ENCODE measurements at places on chromosomes 16 and 17.

DNA sequence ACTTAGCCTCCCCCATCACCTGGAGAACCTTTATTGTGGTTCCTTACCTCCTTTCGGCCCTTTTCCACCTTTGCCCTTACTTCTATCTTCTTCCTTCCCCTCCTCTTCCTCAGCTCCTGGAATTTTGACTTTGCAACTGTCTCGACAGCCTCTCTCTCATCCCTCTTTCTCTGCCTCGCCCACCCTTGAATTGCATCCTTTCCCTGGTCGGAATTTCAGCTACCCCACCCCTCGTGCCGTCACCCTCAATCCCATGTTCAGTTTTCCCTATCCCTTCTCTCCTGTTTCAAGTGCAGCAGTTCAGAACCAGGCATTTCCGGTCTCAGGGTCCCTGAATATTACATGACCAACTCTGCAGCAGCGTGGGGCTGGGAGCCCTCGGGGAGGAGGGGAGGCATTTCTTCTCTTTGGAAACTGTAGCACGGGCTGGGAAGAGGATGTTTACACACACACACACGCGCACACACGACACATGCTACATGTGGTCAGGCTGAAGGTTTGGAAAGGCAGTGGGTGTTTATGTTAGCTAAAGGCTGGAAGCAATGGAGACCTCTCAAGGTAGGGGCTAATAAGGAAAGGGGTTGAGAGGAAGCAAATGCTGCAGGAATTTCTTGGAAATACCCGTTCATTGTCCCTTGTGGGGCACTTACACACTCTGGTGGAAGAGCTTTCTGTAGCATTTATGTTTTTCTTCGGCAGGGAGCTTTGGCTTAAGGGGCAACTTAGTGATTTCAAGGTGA is 971 bp downstream of the MINK1 start:
- no peak for DNase-seq

DNA sequence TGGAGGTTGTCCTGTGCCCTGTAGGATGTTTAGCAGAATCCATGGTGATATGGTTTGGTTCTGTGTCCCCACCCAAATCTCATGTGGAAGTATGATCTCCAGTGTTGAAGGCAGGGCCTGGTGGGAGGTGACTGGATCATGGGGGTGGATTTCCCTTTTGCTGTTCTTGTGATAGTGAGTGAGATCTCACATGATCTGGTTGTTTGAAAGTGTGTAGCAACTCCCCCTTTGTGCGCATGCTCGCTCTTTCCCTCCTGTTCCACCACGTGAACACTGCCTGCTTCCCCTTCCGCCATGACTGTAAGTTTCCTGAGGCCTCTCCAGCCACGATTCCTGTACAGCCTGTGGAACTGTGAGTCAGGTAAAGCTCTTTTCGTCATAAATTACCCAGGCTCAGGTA is 61.9 kb downstream of the ARHGAP17 start:
- no peak for DNase-seq

DNA sequence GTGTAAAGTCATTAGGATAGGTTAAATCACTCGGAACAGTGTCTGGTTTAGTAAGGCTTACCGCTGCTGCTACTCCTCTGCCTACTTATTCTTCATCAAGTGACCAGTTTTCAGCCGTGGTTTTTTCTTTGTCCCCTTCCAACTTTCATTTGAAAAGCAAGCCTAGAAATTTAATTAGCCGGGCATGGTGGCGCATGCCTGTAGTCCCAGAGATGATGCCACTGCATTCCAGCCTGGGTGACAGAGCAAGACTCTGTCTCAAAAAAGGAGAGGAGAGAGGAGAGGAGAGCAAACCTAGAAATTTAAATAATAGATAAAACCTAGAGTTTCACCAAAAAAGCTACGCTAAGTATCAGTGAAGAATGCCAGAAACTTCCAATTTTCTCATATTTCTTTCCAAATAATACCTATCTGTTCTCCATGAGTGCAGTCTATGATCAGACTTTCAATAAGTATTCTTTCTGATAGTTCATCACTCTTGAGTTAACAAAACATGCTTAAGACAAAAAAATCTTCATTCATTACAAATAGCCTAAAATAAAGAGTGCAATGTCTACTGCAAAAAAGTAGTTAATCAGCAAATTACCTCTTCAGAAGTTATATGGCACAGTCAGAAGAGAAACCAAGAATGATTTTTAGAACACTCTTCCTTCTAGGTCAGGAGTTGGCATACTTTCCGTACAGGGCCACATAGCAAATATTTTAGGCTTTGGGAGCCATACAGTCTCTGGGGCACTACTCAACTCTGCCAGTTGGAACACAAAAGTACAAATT is 15.1 kb downstream of the ANKFY1 start:
- DNase-seq = no peak

- DNase-seq = no peak
These were observed 711.1 kb upstream of the SOX9 start for GRCh38 chr17:71409712-71410111.

DNA sequence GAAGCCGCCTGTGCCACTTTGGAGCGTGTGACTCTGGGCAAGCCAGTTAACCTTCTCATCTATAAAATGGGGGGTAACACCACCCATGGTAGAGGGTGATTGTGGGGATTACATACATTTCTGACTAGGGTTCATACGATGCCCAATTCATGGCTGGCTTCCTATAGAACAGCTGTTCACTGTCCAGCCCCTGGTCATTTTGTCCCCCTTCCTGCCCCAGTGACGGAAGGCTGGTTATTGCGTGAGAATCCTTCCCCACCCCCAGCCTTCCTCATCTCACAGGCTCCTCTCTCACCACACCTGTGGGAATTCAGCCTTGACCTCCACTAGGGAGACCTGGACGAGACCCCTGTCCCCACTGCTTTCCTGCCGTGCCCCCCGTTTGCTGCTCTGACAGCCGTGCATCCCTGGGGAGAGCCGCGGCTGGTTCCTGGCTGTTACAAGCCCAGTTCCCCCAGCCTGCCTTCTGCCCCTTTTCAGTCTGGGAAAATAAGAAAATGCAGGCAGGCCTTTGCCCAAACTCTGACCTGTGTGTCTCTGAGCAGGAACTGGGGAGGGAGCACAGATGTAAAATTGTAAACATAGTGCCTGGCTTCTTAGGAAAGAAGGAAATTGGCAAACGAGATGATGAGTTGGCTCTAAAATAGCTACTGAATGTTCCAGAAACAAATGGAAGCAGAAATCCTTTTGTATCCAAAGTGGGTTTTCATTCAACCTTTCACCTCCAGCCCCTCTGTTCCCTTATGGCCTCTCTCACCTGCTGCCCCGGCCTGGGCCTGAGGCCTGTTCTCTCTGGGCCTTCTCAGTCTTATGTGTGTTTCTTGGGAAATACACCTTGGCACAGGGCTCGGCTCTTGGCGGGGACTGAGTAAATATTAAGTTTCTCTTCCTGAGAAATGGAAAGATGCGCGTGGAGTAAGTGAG is 67.3 kb downstream of the OR1D5 start:
- no peak for DNase-seq

- no peak for DNase-seq
These were observed 250.8 kb downstream of the STX8 start for GRCh38 chr17:9324864-9325263.

DNA sequence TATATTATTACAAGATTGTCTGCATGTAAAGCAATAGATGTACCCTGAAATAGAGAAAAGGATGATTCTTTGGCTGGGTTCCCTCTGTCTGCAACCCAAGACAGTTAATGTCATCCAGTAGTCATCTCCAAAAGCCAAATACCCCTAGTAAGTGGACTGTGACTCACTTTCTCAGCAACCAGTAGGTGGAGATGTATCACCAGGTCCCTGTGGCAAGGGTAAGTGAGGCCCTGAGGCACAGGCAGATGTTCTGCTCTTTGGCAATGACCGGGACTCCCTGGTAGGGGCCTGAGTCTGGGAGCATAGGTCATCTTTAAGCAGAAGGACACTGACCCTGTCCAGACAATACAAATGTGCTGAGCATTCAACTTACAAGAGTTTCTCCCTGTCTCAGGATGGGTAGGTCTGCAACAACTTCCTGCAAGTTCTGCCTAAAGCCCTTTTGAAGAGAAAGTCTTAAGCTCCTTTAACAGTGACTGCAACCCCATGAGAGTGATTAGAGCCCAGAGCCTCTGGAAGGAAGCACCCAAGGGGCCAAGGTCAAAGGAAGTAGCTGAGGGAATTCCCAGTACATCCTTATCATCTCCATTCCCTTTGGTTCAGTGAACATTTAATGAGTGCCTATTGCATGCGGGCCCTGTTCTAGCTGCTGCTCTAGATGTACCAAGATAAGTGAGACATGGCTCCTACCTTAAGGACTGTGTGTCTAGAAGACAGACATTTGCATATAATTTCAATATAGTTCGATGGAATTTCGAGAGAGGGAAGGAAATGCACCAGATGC is 31.9 kb downstream of the PMP22 start:
- DNase-seq = no peak

GRCh38 chr16:56911771-56912571 is 20.0 kb upstream of the HERPUD1 start:
- DNase-seq = peak; percentile 60

- DNase-seq = no peak
These were observed 37.7 kb downstream of the BAHCC1 start for GRCh38 chr17:81432941-81433340.

- DNase-seq = no peak
These were observed 56.0 kb downstream of the SHISA6 start for GRCh38 chr17:11296994-11297393.

DNA sequence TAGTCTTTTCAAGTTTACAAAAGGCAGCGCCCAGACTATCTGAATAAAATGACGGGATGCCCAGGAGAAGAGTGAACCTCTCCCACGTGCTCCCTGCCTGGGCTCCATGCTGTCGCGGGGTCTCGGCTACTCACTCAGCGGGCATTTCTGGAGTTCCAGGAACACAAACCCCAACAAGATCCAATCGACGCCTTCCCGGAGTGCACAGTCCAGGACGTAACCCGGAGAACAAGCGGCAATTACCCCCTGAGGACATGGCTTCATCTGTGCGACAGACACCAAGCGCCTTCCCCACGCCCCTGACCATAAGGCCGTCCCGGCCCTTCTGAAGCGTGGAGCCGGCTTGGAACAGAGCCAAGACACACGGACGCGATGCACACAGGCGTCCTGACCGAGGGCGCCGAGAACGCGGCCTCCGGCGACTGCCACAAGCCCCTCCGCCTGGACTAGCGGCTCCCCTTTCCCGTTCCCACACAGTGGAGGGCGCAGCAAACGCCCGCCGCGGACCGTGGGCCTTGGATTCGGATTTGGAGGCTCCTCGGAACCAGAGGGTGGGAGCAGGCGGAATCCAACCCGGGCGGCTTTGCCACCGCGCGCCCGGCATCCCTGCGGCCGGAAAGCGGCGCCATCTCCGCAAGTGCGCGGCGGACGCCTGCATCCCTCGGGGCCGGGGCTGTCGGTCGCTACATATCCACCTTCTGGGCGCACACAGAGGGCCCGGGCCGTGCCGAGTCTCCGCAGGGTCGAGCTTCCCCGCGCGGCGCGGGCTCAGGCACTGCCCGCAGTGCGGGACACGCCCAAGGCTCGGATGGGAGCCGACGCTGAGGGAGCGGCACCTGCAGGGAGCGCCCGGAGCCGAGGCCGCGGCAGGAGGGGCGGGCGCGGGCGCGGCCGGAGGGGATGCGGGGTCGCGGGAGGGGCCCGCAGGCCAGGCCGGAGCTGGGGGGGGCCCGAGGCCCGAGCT is 725 bp downstream of the ABCA3 start:
- peak; percentile 43 for DNase-seq

DNA sequence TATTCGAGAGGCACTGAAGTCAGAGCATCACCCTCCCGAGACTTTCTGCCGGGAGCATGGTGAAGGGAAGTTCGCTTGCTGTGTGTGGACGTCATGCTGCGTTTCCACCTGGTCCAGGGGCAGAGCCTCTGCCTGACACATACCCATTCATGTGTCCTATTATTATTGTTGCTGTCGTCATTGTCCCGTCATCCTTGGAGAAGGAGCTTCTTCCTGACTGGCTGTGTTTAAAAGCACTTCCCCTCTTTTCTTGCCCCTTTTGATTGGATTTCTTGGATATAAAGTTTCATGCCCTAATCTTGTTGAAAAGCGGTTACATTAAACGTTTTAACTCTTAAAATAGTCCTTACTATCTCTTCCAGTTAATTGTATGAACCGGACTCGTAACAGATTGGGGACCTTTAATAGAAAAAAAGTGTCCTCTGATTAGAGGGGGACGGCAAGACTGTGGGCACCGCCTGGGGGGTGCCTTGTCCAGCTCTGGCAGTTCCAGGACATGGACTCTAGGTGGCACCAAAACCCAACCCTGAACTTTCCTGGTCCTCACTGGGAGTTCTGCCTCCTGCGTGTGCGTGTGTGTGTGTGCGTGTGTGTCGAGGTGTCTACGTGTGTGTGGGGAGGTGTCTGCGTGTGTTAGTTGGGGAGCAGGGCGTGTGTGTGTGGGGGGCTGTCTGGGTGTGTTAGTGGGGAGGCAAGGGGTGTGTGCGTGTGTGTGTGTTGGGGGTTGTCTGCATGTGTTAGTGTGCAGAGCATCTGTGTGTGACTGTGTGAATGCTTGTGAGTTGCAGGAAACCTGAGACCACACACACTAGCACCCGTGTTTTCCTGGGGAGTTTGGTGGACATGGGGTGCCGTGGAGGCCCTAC is 133.3 kb upstream of the CIBAR2 start:
- peak; percentile 69 for DNase-seq

- no peak for DNase-seq
These were observed 143.2 kb downstream of the IRX5 start for GRCh38 chr16:55073830-55074229.

- DNase-seq = no peak
These were observed 16.3 kb downstream of the MPP3 start for GRCh38 chr17:43816336-43817320.

GRCh38 chr17:1755252-1755826 is 6.5 kb upstream of the SERPINF1 start:
- no peak for DNase-seq

DNA sequence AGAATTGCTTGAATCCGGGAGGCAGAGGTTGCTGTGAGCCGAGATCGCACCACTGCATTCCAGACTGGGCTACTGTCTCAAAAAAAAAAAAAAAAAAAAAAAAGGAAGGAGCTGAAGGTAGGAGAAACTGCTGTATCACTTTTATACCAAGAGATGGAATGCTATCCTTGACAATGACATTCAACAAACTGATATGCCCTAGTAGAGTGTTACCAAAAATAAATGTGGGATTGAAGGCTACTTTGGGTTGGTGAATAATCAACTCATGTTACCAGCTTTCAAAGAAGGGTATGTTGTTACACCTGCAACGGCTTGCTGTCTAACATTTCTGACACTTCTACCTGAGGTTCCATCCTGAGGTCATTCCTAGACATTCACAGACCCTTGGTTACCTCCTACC is 84.9 kb downstream of the TEX14 start:
- DNase-seq = no peak

GRCh38 chr17:9771465-9771864 is 19.9 kb downstream of the DHRS7C start:
- no peak for DNase-seq

GRCh38 chr17:36566081-36566480 is 21.4 kb downstream of the GGNBP2 start:
- DNase-seq = no peak

DNA sequence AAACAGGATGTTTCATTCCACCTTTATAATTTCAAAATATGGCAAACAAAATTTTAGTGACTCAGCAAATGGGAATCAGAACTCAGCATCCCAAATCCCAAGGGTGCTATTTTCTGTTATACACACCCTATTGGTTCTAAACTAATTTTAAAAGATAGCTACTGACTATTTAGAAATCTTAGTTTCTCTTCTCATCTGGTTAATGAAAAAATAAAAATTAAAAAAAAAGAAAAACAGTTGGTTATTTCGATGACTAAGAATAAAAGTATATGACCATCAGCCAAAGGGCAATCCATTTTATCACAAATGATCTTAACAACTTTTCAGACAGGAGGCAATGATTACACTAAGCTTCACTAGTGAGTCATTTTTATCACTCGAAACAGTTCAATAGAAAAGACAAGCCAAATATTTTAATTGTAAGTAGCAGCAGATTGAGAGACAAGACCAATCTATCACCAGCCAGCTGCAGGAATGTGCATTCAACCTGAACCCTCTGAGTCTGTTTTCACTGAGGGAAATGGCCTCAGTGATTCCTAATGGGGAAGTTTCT is 15.2 kb downstream of the PHLPP2 start:
- DNase-seq = no peak
